ENCODE measurements at places on chromosomes 12 and 14.

DNA sequence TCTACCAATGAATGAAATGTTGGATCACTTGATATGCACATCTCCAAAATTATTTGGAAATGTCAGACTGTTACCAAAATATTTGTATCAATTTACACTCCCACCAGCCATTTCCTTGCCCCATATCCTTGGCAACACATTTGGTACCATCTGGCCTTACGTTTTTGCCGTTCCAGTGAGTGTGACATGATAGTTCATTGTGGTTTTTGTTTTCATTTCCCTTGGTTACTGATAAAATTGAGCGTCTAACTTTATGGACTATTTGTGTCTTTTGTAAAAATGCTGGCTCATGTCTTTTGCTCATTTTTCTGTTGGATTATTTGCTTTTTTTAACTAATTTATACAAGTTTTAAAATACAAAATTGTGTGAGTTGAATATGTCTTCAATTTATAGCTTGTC lies 11.0 kb downstream of the KLHDC1 start:
- DNase-seq = no peak

GRCh38 chr14:23240661-23241060 lies 2.9 kb downstream of the RNF212B start:
- no peak for DNase-seq

DNA sequence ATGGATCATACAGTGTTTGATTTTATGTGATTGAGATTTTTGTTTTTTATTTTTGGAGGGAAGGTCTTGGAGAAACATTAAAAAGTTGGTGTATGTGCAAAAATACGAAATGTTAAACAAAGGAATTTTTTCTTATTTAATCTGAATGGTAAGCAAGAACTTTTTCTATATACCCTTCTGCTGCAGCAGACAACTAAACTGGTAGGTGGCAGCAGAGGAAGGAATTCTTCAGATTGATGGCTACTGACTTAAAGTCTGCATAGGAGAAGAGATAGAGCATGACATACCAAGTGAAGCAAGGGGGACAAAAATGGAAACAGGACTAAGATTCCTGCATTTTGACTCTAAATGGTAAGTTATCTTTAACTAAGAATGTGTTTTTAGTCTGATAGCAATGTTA lies 42.0 kb upstream of the A2ML1 start:
- no peak for DNase-seq

- no peak for DNase-seq
Observed at GRCh38 chr14:55702511-55702910, 122.5 kb downstream of the KTN1 start.

DNA sequence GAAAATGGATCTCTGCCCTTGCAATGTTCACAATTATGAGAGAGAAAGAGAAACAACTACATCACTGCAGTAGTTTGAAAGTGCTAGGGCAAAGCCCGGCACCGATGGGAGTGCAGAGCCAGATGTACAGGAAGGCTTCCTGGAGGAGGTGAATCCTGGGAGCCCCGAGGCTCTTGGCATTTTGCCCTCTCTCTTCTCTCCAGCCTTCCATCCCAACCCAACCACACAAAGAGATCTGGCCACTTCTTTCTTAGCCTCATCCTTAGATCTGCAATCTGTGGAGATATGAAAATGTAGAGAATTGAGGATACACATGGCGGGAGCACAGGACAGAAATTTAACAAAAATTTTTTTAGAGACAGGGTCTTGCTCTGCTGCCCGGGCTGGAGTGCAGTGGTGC lies 3.3 kb upstream of the PAPLN start:
- DNase-seq = no peak

DNA sequence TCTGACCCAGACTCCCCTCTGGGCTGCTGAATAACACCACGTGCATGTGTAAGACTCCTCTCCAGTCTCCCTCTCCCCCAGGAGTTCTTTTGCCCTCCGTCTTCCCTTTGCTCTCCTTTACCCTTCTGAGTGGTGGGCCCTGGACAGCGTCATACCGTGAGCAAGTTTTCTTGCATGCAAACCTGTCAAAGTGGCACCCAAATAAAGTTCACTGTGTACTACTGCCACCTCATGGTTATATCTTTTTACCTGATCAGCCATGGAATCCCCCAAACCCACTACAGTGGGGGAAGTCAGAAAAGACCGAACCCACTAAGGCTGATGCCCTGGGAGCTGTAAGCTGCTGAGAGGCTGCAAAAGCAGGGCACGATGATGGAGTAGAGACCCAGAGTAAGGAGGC lies 131.1 kb upstream of the VRK1 start:
- DNase-seq = no peak

DNA sequence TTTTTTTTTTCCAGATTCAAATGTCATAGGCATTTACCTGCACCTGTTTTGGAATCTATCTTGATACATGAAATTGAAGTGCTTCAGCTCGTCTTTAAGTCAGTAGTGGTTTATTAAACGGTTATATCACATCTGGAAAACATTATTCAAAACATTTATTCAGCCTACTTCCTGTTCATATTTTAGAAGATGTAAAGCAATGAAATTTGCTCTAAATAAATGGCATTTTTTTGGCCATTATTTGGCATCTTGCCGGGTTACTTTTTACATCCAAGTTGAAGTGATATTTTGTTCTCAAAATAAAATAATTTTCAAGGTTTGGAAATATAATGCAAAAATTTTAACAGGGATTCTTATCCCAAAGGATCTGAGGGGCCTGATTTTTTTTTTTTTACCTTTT lies 103.1 kb downstream of the EML1 start:
- no peak for DNase-seq

DNA sequence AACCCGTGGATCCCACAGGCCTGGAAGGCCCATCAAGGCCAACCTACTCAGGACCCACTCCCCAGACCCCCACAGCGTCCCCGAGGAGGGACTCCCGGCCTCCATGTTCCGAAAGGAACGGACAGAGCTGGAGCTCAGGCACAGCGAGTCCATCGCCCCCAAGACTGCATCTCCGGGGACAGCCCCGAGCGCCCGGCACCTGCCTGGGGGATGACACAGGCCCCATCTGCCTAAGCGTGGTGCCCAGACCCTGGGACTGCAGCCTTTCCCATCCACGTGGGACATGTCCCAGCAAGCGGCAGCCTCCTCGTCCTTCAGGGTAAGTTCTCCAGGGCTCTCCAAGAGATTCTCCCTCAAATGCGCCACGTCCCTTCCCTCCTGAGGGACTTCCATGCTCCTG lies 12.1 kb upstream of the DIO3 start:
- no peak for DNase-seq

DNA sequence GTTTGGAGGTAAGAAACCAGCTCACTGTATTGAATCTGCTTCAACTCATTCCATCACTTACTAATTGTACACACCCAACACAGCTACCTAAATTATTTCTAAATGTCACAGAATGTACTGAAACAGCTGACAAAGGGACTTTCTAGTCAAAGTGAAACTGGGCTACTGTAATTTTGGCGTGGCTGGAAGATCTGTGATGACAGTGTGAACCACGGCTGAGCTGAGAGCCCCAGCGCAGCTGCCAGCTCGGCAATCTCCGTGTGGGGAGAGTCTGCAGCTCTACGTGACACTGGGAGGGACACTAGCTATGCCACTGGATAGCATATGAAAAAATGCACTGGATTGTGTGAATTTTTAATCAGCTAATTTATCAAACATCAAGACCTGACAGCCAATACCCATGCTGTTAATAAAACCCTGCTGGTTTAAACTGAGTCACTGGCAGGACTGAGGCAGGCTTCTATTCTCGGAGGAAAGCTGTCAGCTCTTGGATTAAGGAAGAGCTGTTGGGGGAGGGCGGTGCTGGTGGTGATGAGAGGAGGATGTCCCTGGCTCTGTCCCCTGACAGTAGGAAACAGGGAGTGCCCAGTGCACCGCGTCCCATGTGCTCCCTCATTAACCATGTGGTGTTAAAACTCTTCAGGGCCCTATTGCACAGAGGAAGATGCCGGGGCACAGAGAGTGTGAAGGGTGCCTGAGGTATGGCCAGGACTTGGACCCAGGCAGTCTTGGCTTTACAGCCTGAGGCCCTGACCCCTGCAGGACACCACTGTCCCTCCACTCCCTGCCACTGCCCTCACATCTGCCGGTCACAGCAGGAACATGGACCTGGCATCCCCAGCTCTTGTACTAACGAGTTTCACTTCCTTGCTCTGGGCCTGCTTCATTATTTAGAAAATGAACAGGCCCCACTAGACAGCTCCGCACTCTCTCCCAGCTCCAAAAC lies 13.3 kb downstream of the SLC15A4 start:
- DNase-seq = no peak
